ENCODE measurements at places on chromosomes 12 and 14.

GRCh38 chr14:54048311-54048710, 91.7 kb upstream of the BMP4 start:
- DNase-seq, result no peak

- no peak for DNase-seq
These were observed 209.6 kb upstream of the KRR1 start for GRCh38 chr12:75720812-75721641.

- no peak for DNase-seq
These were observed 6.4 kb downstream of the GNS start for GRCh38 chr12:64752833-64753238.

DNA sequence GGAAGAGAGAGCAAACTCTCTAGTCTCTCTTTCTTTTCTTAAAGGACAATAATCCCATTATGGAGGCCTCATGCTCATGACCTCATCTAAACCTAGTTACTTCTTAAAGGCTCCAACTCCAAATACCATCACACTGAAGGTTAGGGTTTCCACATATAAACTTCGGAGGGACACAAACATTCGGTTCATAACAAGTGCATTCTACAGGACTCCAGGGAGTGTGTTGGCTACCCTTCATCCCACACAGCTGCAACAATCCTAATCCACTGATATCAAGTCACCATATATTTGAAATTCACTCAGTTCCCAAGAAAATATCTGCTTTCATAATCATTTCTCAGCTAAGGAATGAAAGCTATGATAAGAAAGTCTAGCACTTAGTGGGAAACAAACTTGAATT, 265.9 kb upstream of the PLEKHG7 start:
- no peak for DNase-seq

DNA sequence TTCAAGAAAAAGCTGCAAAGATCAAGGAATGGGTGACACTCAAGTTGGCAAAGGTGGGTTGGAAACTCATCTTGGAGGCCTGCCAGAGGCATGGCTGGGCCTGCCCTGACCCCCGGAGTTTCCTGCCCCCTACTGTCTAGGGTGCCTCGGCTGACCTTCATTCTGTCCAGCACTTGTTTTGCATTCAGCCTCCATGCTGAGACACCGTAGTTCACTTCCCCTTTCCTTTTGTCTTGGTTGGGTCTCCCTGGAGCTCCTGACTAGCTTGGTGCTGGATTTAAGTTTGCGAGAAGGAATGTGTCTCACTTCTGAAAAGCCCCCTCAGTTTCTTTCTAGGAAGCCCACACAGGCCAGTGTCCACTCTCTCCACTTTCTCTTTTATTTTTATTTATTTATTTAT, 26.5 kb downstream of the PLEKHH1 start:
- DNase-seq, result no peak

DNA sequence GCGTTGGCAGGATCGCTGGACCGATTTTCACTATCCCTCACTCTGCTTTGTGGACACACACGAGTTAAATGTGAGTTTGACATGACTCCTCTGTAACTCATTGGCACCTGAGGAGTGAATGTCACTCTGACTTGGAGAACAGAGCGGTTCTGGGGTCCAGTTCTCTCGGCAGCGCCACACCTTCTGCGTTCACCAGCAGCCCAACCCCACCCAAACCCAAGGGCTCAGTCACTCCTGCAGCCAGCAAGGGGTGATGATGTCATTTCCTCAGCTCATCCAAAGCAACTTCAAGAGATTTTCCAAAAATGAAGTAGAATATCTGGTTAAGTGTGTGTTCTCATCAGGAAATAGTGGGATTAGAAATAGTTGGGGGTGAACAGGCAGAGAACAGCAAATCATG, 36.3 kb downstream of the ADGRD1 start:
- no peak for DNase-seq

- no peak for DNase-seq
These were observed 487.1 kb downstream of the AACS start for GRCh38 chr12:125552295-125552694.

- no peak for DNase-seq
These were observed 8.6 kb downstream of the EDDM3A start for GRCh38 chr14:20754308-20754707.

GRCh38 chr14:69346710-69347109, 51.4 kb downstream of the ERH start:
- no peak for DNase-seq

- no peak for DNase-seq
These were observed 76.3 kb downstream of the HECTD4 start for GRCh38 chr12:112305951-112306350.

GRCh38 chr12:29572464-29572863, 75.0 kb upstream of the OVCH1 start:
- no peak for DNase-seq

GRCh38 chr14:94364037-94364436, 24.4 kb downstream of the SERPINA1 start:
- DNase-seq, result no peak

DNA sequence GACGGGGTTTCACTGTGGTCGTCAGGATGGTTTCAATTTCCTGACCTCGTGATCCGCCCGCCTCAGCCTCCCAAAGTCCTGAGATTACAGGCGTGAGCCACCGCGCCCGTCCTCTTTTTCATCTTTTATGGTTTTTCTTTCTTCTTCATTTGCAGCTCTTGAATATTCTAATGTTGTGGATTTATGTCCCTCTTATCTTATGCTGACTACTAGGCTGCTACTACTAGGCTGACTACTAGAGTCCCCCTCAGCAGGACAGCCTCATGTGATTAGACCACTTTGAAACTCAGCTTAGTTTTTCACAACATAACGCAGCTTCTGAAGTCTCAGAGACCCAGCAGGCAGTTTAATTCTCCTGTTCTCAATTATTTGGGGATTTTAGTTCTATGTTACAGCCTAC, 857 bp upstream of the CLEC4E start:
- DNase-seq, result no peak

DNA sequence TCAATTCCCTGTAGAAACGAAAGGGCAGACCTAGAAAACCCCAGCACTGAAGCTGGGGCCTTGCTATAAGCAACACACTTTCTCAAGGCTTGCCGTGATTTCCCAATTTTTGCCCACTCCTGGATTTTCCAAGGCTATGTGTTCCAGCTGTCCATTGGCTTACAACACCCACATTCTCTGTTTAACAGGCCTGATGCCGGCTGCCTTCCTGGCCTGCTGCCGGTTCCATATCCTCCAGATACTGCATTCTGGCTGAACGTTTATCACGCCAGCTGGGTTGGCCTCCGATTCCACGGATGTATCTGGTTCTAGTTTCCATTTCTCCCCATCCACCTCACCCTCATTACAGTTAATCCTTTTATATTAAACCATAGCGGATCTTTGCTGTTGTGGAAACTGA, 2.0 kb upstream of the PCNX1 start:
- no peak for DNase-seq

GRCh38 chr12:119788786-119789185, 88.3 kb downstream of the CIT start:
- no peak for DNase-seq

- DNase-seq, result no peak
These were observed 127.8 kb upstream of the SSTR1 start for GRCh38 chr14:38079886-38080285.

- DNase-seq, result no peak
These were observed 145.4 kb upstream of the ABCD2 start for GRCh38 chr12:39764944-39765560.

DNA sequence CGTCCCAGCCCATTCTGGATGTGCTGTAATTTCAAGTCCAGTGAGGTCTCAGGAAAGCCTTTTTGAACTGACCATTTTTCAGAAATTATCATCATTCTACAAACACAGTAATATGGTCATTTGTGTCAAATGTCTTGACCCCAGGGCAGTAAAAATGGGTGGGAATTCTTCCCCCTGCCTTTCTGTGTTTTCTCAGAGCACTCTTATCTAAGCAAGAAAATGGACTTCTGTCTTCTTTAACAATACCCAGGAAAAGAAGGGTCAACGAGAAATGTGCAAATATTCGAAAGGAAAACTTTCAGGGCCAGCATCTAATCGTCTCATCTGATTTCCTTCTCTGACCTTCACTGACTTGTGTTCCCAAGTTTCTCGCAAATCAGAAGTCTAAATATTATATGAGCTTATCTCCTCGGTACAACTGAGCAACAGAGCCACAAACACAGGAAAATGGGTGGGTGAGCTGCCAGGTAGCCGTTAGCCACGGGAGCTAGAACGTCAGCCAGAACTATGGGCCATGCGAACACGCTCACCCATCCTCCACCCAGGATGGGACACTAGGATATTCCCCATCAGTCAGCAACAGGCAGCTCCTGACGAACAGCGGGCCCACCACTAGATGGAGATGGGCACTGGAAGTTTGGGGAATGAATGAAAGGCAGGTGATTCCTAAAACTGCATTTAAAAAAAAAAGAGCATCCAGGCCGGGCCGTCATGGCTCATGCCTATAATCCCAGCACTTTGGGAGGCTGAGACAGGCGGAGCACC, 57.1 kb downstream of the VWF start:
- no peak for DNase-seq

DNA sequence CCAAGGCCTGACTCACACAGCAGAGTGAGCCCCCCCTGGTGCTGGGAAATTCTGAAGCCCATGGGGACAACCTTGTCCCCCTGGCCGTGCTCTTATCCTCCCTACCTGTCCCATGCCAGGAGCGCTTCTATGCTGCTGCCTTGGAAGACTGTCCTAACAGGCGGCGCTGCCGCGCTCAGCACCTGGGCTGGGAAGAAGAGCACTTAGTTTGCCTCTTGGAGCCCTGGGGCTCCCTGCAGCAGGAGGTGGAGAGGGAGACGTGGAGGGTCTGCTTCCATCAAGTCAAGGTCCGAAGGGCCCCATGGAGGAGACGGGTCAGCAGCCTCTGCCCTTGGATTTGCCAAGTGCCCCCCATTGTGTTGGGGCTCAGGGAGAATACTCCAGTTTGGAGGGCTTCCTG, 300.5 kb downstream of the CACNA1C start:
- DNase-seq, result no peak

DNA sequence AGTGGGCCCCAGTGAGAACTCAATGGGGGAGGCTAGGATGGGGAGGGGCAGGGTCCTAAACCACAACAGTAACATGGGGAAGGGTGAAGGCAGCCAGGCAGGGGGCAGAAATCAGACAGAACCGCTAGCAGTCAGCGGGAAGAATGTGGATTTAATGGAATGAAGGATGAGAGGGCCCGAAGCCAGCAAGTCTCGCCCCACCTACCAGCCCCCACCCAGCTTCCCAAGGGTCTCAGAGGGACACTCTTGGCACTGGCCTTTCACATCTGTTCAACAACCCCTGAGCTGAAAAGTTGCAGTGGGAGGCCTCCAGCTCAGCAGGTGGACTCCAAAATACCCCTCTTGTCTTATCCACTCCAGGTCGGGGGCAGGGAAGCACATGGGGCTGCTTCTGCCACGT, 6.5 kb upstream of the SLC6A12 start:
- DNase-seq, result no peak

DNA sequence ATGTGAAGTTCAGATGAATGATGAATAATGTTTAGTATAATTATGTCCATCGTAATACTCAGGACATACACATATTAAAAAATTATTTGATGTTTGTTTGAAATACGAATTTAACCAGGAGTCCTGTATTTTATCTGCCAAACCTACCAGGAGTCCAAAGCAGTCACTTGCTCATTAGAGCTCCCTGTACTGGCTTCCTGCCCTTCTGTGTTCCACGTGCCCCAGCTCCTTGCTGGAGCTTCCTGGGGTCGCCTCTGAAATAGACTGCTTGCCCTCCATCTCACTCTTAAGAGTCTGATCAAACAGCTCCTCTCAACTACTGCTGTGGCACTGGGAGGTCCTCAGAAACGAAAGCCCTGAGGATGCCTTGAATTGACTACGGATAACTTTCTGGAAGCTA, 87.3 kb upstream of the DHRS4 start:
- DNase-seq, result no peak

GRCh38 chr14:102396521-102396920, 33.8 kb downstream of the TECPR2 start:
- DNase-seq, result no peak

- DNase-seq, result no peak
These were observed 152.9 kb upstream of the E2F7 start for GRCh38 chr12:77218278-77218677.

GRCh38 chr12:65430006-65430405, 151.5 kb downstream of the MSRB3 start:
- DNase-seq, result no peak

- DNase-seq, result no peak
These were observed 114.3 kb downstream of the SNAPC1 start for GRCh38 chr14:61876362-61877034.

All from activated T-cell treated with anti-CD3 and anti-CD28 coated beads, Interleukin-2, amount 50 U/mL, for 1 hour (primary cell).